Activated CD8-positive, alpha-beta T cell treated with anti-CD3 and anti-CD28 coated beads for 36 hours (primary cell): ENCODE measurements at places on chromosomes 4 and X.

DNA sequence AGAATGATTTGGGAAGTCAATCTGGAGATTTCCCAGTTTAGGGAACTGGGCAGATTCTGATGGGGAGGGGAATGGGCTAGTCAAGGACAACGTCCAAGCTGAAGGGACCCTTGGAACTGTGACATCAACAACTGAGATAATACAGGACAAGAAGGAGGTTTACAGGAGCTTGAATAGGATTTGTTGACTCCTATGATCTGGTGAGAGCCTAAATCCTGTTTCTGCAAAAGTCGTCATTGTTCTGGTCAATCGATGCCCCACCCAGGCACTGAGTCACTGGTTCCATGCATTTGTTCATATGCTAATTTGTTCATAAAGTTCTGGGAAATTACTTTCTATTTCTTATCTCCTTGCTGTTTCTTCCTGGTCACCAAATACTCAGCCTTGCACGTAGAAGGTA is 15.3 kb upstream of the PDGFRA start:
- DNase-seq, result no peak

- peak; percentile 6 for DNase-seq
Measured at GRCh38 chr4:183600189-183600685, 58.7 kb downstream of the RWDD4 start.

GRCh38 chr4:117225471-117225870 is 140.1 kb upstream of the TRAM1L1 start:
- no peak for DNase-seq

DNA sequence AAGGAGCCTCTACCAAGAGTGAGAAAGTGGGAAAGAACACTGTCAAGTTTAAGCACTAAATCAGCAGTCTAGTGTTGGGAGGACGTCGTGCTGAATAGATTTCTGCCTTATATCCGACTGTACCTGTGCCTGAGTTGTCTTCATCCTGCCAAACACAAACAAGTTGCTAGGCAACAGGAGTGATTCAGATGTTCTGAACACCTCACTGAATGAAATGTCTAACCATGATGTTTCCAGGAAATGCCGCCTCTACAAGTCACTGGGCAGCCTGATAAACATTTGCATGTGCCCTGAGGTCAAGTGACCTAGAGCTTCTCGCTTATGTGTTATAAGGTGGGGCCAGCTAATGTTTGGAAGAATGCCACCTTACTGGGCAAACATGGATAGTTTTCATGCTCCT is 37.9 kb downstream of the SGMS2 start:
- DNase-seq, result peak; percentile 32

DNA sequence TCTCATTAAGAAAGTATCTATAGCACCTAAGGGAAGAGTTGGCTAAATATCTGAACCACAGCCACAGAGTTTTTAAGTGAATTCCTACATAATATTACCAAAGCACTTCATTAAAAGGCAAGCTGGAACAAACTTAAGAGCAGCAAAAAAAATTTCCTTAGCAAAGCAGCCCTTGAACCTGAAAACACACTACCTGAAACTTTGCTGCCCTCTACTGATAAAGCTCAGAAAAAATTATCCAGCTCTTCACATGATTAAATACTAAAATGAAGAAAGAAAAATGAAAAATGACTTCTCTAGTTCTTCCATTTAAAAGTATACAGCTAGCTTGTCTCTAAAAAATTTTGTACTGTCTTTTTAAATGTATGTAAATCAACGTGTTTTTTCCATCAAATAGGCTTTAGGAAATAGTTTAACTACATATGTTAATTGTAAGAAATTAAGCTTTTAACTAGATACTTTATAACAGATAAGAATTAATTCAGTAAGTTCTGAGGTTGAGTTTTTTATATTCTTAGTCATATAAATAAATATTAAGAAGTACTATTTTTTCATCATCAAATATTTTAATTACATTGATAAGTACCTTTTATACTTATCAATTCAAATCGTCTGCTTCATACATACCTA is 156.1 kb downstream of the STPG2 start:
- DNase-seq, result no peak

- DNase-seq, result no peak
Measured at GRCh38 chr4:89294573-89295269, 12.9 kb downstream of the GPRIN3 start.

DNA sequence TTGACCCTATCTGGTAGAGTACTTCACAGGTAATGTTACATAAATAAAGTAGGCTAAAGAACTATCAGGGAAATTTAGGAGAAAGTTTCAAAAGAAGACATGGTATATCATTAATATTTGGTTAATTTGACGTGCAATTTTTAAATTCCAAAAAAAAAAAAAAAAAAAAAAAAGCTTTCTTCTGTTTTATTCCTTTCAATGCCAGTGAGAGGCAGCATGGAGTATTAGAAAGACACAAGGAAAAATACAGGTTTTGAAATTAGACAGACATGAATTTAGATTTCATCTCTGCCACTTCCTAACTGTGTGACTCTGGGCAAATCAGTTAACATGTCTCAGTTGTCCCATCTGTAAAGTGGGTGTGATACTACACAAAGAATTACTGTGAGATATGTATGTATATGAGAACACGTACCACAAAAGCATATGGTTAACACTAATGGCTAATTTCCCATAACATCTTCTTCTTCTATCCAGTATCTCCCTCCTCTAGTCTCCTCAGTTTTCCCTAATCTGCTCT is 132.5 kb downstream of the GPC3 start:
- DNase-seq, result no peak

GRCh38 chrX:10072786-10073568 is 83.8 kb upstream of the CLCN4 start:
- DNase-seq, result no peak
